ENCODE measurements at places on chromosomes 1 and 21. TPM values are rescaled to one million over a fixed set of nuclear protein-coding genes. Genes with fewer than 3 reads are reported as not detected.

The ECM1 gene
- 1.5 TPM for total RNA-seq

The CDKN2C gene
- total RNA-seq, result 6.6 TPM

The PPFIA4 gene
- total RNA-seq, result 1.2 TPM

The ARMH1 gene
- 33.3 TPM for total RNA-seq

The DNASE2B gene
- not detected for total RNA-seq

The KPNA6 gene
- total RNA-seq, result 96.7 TPM

The LYPLA2 gene
- 99.9 TPM for total RNA-seq

The NAXE gene
- 69.1 TPM for total RNA-seq

The PCAT6 gene
- total RNA-seq, result 0.51 TPM

The SPATA46 gene
- total RNA-seq, result not detected

The CR1L gene
- total RNA-seq, result not detected

The TNFSF4 gene
- total RNA-seq, result 27.7 TPM

The SPATA45 gene
- not detected for total RNA-seq

The ARHGAP29 gene
- total RNA-seq, result not detected

The C1orf185 gene
- not detected for total RNA-seq

The PGLYRP4 gene
- total RNA-seq, result not detected

The OLFML2B gene
- 0.22 TPM for total RNA-seq

The PLEKHG5 gene
- total RNA-seq, result 2.2 TPM

The CNTN2 gene
- not detected for total RNA-seq

The SLC5A9 gene
- total RNA-seq, result not detected

Measured in CD8-positive, alpha-beta memory T cell (primary cell).